ENCODE measurements at places on chromosomes 11 and 22.
A peak's percentile ranks its signal among the peaks of the same experiment; 100 is the strongest.

GRCh38 chr11:13972944-13973343, 10.4 kb downstream of the SPON1 start:
- no peak for DNase-seq

GRCh38 chr11:27497284-27497866, 9.2 kb downstream of the LIN7C start:
- peak; percentile 67 for DNase-seq

GRCh38 chr11:10480026-10480425, 25.0 kb downstream of the AMPD3 start:
- no peak for DNase-seq

DNA sequence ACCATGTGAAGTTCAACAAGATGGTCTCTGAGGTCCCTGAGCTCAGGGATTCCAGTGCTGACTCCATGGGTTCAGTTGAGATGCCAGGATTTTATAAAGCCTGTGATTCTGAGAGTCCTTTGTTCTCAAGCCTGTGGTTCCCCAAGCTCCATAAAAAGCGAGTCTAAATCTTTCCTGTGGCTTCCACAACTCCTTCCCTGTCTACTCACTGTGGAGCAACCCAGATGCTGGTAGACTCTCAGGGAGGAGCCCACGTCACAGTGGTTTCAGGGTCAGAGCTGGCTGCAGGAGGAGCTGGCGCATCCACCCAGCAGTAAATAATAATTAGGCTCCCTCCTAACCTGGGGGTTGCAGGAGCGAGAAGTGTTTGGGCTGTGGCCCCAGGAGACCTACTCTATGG, 2.0 kb upstream of the RELT start:
- no peak for DNase-seq

- no peak for DNase-seq
These were observed 14.0 kb downstream of the GALNT18 start for GRCh38 chr11:11607772-11608171.
